NCI-H2081 (cell line): ENCODE measurements at places on chromosomes 16 and 17.
A peak's percentile ranks its signal among the peaks of the same experiment; 100 is the strongest.

GRCh38 chr17:82551779-82552457, 32.4 kb downstream of the FOXK2 start:
- peak; percentile 67 for DNase-seq

- no peak for DNase-seq
Measured at GRCh38 chr16:4548124-4548523, 8.0 kb upstream of the C16orf96 start.

- DNase-seq, result no peak
Measured at GRCh38 chr17:43945074-43945829, 3.0 kb upstream of the PPY start.

DNA sequence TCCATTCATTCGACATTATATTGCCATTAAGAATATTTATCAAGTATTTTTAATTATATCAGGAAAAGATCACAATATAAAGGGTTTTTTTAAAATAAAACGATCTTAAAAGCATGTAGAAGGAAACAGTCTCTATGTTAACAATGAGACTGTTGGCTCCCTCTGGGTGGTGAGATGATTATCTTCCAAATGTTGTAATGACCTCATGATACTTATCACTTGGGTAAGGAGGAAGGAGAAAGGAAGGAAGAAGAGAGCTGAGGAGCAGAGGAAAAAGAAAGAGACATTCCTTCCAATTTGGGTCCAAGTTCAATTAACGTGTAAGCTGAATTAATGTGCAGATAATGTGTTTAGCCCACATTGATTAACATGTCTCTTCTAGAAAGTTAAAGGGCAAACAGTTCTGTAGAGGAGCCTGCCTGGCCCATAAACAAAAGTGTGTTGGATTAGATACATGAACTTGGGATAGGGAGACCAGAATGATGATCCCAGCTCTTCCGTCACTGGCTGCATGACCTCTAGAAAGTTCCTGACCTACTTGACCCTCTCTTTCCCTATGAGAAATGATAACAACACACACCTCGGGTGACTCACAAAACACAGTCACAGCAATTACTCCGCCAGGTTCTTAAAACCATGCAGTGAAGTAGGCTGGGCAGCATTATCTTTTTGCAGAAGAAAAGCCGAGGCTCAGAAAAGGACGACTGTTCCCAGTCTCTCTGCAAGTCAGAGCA, 32.0 kb downstream of the PIMREG start:
- no peak for DNase-seq

GRCh38 chr16:2765462-2766404, 11.3 kb downstream of the ELOB start:
- DNase-seq, result no peak

- no peak for DNase-seq
Measured at GRCh38 chr17:49277638-49278037, 47.1 kb upstream of the PHOSPHO1 start.

GRCh38 chr16:1870365-1871082, 1.4 kb downstream of the MEIOB start:
- no peak for DNase-seq

DNA sequence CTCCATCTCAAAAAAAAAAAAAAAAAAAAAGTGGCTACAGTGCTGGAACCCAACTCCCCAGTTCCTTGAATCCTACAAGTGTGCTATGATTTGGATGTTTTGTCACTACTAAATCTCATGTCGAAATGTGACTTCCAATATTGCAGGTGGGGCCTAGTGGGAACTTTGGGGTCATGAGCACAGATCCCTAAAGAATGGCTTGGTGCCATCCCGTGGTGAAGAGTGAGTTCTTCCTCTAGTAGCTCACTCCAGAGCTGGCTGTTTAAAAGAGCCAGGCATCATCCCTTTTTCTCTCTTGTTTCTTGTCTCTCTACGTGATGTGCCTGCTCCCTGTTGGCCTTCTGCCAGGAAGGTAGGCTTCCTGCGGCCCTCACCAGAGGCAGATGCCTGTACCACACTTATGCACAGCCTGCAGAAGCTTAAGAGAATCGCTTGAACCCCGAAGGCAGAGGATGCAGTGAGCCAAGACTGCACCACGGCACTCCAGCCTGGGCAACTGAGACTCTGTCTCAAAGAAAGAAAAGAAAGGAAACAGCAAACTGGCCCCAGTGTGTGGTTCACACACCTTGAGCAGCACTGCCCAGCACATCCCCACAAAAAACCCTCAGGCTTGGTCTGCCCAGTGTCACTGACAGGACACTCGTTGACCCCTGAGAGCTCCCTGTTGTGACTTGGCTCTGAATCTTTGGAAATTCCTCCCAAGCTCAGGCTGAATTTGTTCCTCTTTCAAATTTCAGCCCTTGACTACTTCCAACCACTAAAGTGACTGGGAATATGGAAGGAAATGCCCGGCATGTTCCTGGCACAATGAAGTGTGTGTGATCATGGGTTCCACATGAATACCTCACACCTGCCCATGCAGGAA, 3.1 kb downstream of the MT1E start:
- DNase-seq, result no peak

- DNase-seq, result no peak
Measured at GRCh38 chr17:72719578-72720493, 372.7 kb downstream of the SLC39A11 start.

GRCh38 chr17:14361470-14361869, 60.6 kb downstream of the HS3ST3B1 start:
- no peak for DNase-seq

DNA sequence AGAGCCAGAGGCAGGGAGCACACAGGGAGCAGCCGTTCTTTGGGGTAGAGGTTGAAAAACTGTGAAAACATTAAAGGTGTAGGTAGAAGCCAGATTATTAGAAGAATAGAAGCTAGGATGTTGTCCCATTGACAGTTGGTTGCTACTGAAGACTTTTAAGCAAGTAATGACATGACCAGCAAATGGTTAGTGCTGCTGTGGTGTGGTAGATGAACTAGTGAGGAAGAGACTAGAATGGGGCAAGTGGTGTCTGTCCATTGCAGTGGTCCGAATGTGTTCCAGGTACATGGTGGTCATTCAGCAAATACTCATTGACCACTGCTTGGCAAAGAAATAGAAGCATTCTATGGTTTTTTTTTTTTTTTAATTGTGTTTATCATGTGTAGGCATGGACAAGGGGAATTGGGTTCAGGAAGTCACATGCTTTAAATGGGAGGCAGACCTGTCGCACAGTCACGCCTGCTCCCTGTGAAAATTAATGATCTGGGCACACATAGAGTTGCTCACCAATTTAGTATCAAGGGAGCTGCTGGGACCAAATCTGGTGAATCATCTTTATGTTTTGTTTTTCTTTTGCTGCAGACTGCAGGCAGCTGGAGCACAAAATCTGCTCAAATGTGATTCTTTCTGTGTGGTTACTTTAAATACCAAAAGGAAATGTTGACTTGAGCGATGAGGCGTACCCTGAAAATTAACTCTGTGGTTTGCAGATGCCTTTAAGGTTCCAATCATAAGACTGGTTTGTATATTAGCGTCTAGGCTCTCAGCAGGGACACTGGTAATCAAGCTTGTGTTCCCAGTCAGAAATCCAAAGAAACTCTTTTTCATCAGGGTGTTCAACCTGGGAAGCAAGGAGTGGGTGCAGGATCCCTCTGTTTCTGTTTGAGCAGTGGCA, 30.7 kb downstream of the YPEL2 start:
- peak; percentile 56 for DNase-seq

- DNase-seq, result no peak
Measured at GRCh38 chr16:11100239-11100750, 155.7 kb downstream of the SOCS1 start.

DNA sequence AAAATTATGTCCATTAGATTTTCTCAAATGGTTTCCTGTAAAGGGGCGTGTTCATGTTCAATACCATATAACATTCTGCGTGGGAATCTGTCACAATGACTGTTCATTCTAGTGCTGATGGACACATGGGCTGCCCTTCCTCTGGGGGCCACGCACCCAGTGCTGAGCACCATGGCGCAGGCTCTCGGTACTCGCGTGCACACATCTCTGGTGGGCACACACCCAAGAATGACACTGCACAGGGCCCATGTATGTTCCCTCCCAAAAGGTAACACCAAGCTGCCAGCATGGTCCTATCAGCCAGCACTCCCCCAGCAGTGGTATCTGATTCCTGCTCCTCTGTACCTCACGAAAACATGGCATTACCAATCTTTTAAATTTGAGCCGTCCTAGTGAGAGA, 13.7 kb downstream of the B9D1 start:
- DNase-seq, result no peak

- no peak for DNase-seq
Measured at GRCh38 chr16:78528265-78528664, 428.8 kb downstream of the WWOX start.

DNA sequence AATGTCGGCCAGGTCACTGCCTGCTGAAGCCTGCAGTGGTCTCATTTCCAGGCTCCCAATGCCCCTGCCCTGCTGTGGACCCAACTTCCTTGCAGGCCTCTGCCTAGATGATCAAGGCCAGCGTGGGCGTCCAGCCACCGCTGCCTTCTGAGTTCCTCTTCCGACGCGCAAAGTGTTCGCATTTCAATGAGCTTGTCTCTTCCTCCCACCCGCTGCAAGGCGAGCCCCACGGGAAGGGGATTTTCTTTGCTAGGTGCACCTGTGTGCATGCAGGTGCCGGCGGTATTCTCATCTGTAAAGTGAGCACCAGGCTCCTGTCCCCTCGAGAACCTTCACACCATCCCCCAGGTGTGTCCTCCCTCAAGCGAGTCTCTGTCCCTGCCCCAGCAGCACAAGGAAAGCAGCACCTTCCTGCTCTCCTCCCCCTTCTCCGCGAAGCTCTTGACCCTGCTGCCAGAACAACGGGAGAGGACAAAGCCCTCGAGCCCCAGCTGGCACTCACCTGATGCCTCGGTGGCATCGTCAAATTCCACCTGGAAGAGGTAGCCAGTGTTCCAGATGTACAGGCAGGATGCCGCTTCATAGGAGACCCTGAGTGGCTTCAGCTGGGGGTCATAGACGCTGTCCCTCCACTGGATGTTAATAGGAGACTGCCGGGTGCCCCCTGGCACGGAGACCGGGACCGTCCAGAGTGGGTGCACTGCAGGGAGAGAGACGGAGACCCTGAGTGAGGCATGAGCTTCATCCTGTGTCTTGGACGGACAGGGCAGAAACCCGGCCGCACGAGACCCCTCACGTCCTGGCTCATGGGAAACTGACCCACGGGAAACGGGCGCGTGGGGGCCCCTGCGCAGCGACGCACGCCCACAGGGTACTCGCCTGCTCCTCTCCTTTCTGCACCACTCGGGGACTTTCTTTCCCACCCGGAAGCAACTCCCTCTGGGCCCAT, 9.8 kb downstream of the CA5A start:
- no peak for DNase-seq

GRCh38 chr16:84018710-84019109, 23.9 kb downstream of the SLC38A8 start:
- DNase-seq, result no peak

- DNase-seq, result no peak
Measured at GRCh38 chr17:35486920-35487732, 38.6 kb upstream of the SLFN13 start.

DNA sequence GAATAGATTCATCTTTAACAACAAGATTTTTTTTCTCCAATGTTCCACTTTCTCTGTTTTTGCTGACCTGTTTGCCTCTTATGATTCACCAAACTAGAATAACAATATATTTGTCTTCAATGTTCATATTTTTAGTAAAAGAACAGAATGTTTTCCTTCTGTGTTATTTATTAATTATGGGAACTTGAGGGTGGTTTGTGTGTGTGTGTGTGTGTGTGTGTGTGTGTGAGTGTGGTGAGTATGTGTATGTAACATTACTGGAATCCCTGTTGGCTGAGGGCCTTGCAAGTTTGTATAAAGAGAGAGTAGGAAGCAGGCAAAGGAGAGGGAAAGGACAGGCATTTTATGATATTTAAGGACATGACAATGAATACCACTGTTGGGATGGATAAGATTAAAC, 13.8 kb downstream of the STXBP4 start:
- DNase-seq, result no peak
